ENCODE measurements at places on chromosomes 1 and 21. TPM values are rescaled to one million over a fixed set of nuclear protein-coding genes. Genes with fewer than 3 reads are reported as not detected.

DNA sequence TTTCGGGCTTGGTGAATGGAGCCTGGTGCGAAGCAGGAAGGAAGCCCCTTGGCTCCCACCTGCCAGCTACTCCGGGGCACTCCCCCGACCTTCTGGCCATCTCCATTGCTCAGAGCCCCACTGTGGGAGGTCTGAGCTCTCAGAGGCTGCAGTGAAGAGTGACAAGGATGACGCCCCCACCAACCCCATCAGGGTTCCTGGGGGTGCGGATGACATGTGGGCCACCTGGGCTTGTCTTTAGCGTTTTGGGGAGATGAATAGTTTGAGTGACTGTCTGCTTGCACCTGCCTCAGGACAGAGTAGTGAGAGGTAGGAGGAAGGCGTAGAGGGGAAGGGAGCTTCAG lies 43.2 kb upstream of the LBR start:
- no peak for DNase-seq

DCST1 gene
- not detected for total RNA-seq

OLIG1 gene
- not detected for total RNA-seq

GRCh38 chr1:47854552-47855144 lies 142.5 kb downstream of the TRABD2B start:
- no peak for DNase-seq

DNA sequence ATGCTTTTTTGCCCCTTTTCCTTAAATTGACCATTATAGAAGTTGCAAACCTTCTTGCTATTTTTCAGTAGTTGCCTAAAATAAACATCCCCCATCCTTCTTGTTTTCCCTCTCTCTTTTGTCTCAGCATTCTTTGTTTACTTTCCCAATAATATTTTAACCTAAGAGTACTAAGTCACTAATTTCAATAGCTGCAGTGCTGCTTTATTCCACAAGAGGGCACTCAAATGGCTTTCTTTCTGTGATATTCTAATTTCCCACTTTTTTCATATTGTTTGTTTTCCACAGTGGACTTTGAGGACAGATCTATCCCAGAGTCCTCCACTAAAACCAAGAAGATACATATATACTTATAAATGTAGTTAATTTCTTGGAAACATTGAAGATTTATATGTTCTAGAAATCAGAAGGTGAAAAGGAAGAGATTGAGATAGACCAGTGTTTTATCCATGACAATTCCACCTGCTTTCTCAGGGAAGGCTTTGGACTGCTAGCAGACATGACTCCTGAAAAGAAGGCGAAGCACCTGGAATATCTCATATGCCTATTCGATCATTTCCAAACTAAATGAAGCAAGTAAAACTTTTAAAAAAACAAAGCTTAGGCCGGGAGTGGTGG lies 104.8 kb upstream of the GRIK1 start:
- no peak for DNase-seq

- DNase-seq: no peak
Observed at GRCh38 chr1:174243451-174244000, 84.2 kb downstream of the RABGAP1L start.

NRDC gene
- total RNA-seq: 52.4 TPM

PTPRU gene
- 28.1 TPM for total RNA-seq

GRCh38 chr21:41067709-41068108 lies 100.3 kb upstream of the BACE2 start:
- no peak for DNase-seq
